ENCODE measurements at places on chromosomes 1 and 21. TPM values are rescaled to one million over a fixed set of nuclear protein-coding genes. Genes with fewer than 3 reads are reported as not detected.

Gene MAN1C1
- total RNA-seq: 4.8 TPM

Gene CNR2
- total RNA-seq: not detected

DNA sequence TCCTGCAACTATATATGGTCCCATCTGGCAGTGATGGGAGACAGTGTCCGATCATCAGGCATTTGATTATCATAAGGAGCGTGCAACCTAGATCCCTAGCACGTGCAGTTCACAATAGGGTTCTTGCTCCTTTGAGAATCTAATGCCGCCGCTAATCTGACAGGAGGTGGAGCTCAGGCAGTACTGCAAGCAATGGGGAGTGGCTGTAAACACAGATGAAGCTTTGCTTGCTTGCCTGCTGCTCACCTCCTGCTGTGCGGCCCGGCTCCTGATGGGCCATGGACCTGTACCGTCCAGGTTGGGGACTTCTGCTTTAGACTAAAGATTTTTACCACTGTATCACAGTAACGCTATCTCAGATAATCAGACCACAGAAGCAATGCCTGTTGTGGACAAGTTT lies 63.8 kb downstream of the TGFB2 start:
- no peak for DNase-seq

- DNase-seq: peak; percentile 11
Measured at GRCh38 chr1:18069903-18070302, 37.7 kb upstream of the IGSF21 start.

DNA sequence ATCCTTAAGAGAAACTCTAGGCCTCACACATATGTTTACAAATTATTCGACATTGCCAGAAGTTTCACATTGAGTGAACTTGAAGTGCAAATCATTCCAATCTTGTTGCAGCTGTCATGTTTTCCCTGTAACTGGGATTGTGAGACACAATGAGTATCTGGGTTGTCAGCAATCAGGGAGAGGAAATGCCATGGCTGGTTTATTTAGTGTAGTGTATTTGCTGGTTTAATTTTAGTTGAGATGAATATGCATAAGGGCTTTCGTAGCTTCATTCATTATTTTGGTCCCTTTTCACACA lies 54.2 kb upstream of the USP1 start:
- DNase-seq: no peak

Gene FCGR2B
- not detected for total RNA-seq

DNA sequence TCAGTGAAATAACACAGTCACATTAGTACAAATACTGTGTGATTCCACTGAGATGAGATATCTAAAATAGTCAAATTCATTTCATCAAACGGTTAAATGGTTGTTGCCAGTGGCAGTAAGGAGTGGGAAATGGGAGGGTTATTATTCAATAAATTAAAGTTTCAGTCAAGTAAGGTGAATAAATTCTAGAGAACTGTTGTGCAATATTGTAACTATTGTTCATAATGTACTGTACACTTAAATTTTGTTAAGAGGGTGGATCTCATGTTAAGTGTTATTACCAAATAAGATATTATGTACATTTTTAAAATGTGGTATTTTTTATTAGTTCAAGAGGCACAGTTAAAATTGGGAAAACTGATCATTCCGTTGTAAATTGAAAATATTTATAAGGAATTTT lies 463.3 kb upstream of the BRINP3 start:
- no peak for DNase-seq

Gene SLC41A1
- 34.9 TPM for total RNA-seq

- no peak for DNase-seq
Measured at GRCh38 chr1:196412326-196412725, 195.9 kb downstream of the KCNT2 start.

DNA sequence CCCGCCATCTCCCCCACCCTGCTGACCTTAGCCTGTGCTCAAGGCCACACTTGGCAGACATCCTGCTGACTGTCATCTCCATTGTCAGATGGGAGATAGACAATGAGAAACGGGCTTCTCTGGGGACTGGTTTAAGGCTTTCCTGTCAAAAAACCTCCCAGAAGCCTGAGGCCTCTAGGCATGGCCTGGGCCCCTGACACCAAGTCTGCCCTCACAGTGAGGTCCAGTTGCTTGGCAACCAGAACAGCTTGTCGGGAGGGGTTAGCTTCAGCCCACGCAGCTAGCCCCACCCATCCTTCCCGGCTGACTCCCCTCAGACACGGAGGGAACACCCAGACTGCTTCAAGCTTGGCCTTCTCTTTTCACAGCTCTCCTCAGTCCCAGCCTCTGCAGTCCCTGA lies 11.0 kb downstream of the PLEKHA6 start:
- DNase-seq: no peak
